Mucosa of gallbladder (tissue), 1 donor: ENCODE measurements at places on chromosomes 11 and 22. TPM values are rescaled to one million over a fixed set of nuclear protein-coding genes. Genes with fewer than 3 reads are reported as not detected.

- DNase-seq, result no peak
These were observed 11.3 kb downstream of the CHRNA10 start for GRCh38 chr11:3659595-3660515.

Gene PLEKHA7
- total RNA-seq, result 60.9 TPM

Gene CCDC73
- not detected for total RNA-seq

DNA sequence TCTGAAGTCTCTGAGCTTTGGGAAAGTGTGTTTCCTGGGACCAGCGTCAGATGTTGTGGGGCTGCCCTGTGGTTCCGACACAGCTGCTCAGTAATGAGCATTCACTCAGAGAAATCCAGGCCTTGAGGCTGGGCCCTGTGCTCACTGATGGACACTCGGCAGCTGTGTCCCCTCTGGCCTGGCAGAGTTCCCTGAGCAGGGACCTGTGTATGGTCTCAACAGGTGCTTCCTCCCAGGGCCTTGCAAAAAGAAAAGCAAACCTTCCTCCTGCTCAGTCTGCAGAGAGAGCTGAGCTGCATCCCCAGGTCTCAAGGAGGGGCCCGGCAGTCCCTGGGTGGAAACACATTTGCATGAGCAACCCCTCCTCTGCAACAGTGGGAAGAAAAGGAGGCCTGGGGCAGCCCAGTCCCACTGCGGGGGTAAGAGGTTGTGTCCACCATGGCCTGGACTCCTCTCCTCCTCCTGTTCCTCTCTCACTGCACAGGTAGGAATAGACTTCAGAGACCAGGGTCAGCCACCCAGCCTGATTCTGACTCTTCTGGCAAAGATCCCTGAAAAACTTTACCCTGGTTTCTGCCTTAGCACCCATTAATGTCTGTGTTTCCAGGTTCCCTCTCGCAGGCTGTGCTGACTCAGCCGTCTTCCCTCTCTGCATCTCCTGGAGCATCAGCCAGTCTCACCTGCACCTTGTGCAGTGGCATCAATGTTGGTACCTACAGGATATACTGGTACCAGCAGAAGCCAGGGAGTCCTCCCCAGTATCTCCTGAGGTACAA, 131.2 kb downstream of the VPREB1 start:
- DNase-seq, result no peak

Gene SLC43A3
- total RNA-seq, result 39.5 TPM

DNA sequence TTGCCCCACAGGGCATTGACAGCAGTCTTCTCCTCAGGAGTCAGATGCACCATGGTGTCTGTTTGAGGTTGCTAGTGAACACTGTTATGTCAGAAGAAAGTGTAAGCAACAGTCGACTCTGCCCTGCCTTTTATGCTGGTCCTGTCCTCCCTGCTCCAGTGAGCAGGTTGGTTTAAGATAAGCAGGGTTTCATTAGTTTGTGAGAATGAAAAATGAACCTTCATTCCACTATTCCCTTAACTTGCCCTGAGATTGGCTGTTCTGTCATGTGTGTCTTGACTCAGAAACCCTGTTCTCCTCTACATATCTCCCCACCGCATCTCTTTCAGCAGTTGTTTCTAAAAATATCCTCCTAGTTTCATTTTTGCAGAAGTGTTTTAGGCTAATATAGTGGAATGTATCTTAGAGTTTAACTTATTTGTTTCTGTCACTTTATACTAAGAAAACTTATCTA, at the start of gene HBD:
Gene HBD (minus strand): TSS at position 103 of the 454 bp plus-strand sequence. CDS start 50 bp downstream, at position 53.
- DNase-seq, result no peak

Gene HBG2
- total RNA-seq, result 13.2 TPM
